LoVo (cell line): ENCODE measurements at places on chromosomes 4 and X.

DNA sequence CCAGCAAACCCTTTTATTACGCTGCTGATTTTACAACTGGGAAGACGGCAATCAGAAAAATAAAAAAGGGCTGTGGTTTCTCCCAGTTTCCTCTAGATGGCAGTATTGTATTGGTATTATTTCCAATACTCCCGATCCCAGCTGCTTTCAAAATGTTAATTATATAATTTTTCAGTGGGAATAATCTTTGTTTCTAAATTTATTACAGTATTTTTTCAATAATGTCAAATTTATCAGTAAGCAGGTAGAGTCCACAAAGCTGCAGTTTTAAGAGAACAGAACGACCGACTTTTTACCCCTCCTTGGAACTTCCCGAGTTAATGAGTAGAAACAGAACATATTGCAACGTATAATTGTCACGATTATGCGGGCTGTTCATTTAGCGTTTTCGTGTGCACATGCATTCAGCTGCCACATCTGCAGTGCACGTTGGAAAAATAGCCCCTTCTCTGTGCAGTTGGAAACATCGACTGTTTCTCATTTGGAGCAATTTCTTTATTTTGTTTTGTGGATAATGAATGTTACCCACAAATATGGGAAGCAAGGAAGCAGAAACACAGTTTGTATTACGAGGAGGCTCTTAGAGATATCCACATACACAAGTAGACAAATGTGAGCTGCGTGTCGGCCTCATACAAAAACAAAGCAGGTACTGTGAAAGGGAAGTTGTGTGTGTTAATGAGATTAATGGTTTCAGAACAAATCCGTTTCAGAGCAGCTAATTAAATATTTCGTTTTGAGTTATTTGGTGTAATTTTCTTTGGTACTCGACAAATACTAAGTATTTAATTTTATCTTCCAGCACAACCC is 188.0 kb downstream of the STIM2 start:
- DNase-seq, result peak; percentile 53

DNA sequence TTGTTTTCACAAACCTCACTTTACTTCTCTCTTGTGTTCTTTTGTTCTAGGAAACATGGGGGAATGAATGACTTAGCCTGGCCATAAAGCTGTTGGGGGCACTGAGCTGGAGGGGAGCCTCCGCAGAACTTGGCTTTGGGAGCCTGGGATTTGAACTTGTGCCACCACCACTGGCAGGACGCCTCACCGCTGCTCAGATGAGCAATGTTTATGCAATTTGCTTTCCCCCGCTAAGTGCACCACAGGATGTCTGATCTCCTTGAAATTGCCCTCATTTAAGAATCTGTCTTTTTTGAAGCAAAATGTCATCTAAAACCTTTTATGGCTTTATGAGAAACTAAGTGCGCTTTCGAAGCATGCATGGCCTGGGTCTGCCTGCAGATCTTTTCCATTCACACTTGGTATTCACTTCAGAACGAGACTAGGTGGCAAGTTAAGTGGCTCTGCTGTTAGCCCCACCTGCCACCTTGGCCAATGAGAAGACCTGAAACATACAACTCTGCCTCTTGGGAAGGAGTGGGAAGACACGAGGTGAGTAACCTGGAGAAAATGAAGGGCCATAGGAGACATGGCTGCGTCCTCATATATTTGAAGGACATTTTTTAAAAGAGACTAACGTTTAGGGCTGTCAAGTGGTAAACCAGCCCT is 119.3 kb downstream of the LDB2 start:
- DNase-seq, result no peak

- peak; percentile 49 for DNase-seq
Measured at GRCh38 chr4:67087897-67088296, 457.4 kb downstream of the CENPC start.

DNA sequence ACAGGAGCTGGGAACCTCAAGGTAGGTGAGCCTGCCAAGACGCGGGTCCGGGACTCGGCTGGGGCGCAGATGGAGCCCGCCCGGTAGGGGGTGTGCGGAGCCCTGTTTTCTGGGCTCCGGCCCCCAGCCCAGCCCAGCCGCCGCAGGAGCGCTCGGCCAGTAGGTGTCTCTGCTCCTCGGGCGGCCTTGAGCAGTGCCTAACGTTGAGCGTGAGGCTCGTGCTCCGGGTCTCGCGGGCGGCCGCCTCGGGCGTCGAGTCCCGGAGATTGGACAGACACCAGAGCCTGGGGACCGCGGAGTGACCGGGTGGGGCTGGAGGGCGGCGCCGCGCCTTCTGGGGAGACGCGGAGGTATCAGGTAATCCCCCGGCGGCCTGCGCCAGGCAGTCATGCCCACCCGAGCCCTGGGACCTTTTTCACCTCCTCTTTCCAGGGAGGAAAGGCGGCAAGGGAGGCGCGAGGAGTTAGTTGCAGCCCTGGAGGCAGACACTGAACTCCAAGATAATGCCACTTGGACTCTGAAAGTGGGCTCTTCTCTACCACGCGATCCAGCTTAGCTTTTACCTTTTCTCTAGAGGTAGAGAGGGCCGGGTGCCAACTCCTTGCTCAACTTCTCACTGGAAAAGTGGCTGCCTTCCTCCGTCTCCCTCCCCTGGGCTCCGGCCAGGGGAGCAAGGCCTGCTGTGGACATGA is 14.5 kb upstream of the FGG start:
- DNase-seq, result peak; percentile 29

DNA sequence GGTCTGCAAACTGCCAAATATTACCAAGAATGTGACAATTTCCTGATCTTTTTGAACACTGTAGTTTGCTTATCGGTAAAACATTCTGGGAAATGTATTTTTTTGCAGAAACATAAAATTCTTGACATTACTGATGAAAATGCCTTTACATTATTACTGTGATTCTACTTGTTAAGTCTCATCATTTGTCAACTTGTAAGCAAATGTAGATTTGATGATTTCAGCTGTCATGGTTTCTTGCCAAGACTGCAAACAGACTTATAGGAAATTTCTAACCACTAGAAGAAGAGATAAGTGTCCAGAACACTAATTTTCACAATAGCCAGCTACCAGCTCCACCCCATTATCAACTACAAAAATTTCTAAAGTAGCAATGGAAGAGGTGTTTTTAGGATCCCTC is 560.4 kb downstream of the STPG2 start:
- no peak for DNase-seq

- no peak for DNase-seq
Measured at GRCh38 chr4:54513204-54513603, 144.6 kb upstream of the KIT start.

DNA sequence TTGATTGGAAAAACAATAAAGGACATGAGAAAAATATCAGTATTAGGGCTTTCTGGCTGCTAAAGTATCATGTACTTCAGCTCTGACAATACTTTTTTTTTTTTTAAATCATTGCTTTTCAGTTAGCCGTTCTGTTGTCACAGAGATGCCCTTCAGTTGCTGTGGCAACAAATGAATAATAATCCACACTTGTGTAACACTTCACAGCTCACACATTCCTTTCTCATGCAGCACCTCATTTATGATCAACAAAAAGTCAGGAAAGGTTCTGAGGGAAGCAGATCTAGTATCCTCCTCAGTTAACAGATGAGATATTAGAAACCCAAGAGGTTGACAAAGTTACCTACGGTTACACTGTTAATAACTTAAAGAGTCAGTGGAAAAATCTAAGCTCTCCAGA is 444.2 kb upstream of the SLIT2 start:
- DNase-seq, result no peak

DNA sequence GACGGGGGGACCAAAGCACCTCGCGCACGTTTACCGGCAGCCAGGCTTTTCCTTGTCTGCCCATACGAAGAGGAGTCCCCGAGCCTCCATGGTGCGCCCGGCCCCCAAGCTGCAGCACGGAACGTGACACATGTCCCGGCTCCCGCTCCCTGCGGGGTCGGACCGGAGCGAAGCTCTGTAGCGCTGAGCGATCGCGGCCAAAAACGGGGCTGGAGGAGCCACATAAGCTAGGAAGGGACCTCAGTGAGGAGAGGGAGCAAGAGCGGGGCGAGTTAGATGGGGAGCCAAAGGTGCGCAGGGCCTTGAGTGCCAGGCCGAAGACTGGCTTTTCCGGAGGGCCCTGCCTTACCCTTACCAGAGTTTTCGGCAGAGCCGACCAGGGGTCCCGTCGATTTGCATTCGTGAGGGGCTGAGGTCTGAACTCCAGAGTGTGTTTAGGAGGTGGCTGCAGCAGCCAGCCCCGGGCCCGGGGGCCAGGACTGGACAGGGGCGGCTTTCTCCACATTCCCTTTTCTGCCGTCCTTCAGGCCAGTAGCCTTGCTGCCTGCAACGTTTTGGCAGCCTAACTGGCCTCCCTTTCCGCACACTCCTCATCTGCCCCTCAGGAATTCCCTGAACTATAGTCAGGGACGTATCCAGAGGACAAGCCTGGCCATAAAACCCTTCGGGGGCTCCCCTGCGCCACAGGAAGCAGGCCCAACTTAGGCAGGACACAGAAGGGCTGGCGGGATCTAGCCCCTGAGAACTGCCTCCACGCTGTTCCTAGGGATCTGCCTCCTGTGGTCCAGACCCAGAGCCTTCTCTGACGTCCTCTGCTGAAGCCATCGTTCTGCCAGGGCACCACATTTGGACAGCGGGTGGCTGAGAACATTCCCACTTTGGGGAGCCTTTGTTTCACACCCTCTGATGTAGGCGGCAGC is 689 bp downstream of the SSR4 start:
- no peak for DNase-seq

DNA sequence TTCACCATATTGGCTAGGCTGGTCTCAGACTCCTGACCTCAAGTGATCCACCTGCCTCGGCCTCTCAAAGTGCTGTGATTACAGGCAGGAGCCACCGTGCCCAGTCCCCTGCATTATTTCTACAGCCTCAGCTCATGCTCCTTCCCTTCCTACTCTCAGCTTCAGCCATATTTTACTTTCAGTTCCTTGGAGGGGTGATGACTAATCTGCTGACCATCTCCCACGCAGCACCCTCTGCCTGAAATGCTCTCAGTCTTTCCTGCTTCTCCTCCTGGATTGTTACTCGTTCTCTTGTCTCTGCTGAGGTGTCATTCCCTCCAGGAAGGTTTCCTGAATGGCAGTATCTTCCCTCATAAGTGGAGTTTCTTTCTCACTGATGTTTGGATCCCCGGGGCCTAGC is 63.3 kb downstream of the MOSPD2 start:
- peak; percentile 44 for DNase-seq

- peak; percentile 52 for DNase-seq
Measured at GRCh38 chr4:94595880-94596483, 144.2 kb downstream of the PDLIM5 start.

DNA sequence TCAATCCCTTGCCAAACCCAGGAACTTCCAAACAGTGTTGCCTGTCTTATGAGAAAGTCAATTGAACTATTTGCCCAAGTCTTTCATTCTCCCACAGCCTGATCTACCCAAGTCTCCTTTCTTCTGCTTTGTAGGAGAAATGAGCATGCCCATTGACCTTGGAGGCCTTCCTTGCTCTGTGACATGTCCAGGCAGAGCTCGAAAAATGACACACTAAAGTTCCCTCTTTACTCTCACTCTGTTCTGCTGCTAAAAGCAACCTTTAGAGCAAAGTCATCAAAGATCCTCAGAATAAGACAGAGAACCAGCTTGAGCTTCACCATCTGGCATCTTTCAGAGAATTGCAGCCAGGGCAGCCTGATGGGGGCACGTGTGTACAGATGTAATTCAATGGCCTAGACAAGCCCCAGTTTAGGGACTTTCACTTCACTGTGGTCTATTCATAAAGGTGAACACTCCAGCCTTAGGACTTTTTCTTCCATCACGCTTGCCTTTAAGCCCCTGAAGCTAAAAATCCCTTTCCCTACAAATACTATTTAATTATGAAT is 136.4 kb downstream of the AMELX start:
- no peak for DNase-seq

- no peak for DNase-seq
Measured at GRCh38 chrX:132375941-132376340, 112.9 kb downstream of the MBNL3 start.

- DNase-seq, result no peak
Measured at GRCh38 chr4:954211-955020, 19.0 kb downstream of the DGKQ start.

DNA sequence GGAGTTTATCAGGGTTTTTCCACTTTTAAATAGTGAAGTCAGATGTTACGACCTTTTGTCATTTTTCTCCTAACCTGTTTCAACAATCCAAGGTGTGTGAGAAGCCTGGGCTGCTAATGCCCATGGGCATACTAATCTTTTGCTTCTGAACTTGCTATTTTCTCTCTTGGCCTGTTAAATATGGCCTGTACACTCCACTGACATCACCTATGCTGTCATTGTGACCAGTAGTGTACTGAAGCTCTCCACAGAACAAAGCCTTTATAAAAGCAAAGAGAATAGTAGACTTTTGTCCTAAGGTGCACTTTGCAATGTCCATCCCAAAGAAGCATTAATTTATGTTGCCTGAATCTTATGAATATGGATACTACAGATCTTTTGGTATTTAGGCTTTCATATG is 1490.5 kb downstream of the STIM2 start:
- no peak for DNase-seq

DNA sequence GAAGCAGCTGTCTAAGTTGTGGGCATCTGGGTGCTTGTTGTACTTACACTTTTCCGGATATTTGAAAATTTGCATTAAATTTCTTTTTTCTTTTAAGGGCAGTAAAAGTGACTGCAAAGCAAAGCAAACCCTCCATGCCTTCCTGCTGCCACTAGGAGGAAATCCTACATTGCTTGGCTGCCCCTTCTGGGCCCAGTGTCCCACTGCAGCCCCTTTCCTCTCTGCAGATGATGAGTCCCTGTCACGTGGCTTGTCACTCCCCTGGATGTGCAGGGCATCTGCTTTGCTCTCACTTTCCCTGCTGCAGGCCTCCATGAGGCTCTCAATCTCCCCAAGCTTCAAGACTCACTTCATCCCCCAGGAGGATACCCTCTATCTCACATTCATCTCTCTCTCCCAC is 12.7 kb downstream of the TSR2 start:
- no peak for DNase-seq

- no peak for DNase-seq
Measured at GRCh38 chrX:23851544-23851943, 56.2 kb downstream of the APOO start.

DNA sequence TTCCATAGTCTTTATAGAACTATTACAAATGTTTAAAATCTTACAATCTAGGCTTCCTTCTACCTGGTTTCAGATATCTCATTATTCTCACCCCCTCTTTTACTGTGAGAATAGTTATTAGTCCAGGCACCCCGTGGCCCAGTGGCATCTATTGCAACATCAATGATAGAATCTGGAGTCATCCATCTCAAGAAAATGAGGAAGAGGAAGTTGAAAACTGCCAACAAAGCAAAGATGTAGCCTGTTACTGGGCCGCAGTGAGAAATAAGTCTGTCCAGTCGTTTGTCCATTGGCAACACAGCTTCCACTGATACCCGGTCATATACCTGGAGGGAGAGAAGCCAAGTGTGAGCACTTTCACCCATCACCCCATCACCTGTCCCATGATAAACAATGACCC is 6.0 kb upstream of the ASB11 start:
- DNase-seq, result no peak

GRCh38 chr4:139904406-139904805 is 238.8 kb downstream of the MGST2 start:
- DNase-seq, result no peak

GRCh38 chr4:122903766-122904288 is 18.6 kb downstream of the NUDT6 start:
- no peak for DNase-seq

- DNase-seq, result no peak
Measured at GRCh38 chr4:25666031-25666630, 10.5 kb downstream of the SLC34A2 start.
